ENCODE measurements at places on chromosomes 13 and 19.

GRCh38 chr19:33740811-33741396 is 55.8 kb upstream of the KCTD15 start:
- no peak for DNase-seq

GRCh38 chr19:54023191-54023590 is 31.8 kb downstream of the CACNG6 start:
- DNase-seq, result no peak

DNA sequence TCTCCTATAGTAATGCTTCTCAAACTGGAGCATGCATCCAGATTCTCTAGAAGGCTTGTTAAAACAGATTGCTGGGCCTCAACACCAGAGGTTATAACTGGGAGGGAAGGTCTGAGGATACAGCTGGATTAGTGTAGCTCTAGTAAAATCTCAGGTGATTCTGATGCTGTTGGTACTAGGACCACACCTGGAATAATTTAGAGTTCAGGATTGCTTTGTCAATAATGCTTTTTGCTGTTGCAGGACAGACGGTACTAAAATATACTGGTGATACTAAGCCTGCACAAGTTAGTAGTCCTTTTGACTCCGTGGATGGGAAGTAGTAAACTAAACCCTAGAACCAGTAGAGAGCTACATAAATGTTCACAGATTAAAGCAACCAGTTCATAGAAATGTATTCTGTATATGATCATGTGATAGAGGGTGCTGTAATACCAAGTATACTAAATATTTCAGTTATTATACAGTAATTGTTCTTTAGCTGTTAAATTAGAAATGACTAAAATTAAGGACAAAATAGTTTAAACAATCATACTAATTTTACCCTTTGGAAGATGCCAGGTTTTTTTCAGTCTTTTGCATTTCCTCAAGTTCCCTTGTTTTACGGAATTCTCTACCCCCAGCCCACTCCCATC is 258.2 kb upstream of the STARD13 start:
- no peak for DNase-seq

DNA sequence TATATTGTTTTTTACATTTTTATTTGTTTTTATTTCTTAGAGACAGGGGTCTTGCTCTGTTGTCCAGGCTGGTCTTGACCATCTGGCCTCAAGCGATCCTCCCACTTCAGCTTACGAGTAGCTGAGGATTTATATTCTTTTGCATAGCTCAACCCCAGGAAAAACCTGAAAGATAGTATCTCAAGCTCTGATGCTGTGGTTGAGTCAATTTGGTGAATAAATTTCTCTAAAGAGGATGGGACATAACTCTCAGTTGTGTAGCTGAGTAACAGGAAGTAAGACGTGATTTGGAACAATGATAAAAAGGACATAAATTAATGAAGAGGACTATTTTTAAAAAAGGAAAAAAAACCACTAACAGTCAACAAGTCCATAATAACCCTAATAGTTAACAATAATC is 79.8 kb upstream of the TNFSF11 start:
- no peak for DNase-seq

DNA sequence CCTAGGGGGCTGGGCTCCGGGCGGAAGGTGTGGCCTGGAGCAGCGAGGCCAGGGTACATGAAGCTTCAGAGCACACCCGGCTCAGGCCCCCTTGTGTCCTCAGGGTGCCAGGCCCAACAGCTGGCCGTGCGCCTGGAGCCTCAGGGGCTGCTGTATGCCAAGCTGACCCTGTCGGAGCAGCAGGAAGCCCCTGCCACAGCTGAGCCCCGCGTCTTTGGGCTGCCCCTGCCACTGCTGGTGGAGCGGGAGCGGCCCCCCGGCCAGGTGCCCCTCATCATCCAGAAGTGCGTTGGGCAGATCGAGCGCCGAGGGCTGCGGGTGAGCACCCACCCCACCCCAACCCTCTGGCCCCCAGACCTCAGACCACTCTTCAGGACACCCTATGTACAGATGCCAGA is 3.2 kb downstream of the SYDE1 start:
- DNase-seq, result no peak

DNA sequence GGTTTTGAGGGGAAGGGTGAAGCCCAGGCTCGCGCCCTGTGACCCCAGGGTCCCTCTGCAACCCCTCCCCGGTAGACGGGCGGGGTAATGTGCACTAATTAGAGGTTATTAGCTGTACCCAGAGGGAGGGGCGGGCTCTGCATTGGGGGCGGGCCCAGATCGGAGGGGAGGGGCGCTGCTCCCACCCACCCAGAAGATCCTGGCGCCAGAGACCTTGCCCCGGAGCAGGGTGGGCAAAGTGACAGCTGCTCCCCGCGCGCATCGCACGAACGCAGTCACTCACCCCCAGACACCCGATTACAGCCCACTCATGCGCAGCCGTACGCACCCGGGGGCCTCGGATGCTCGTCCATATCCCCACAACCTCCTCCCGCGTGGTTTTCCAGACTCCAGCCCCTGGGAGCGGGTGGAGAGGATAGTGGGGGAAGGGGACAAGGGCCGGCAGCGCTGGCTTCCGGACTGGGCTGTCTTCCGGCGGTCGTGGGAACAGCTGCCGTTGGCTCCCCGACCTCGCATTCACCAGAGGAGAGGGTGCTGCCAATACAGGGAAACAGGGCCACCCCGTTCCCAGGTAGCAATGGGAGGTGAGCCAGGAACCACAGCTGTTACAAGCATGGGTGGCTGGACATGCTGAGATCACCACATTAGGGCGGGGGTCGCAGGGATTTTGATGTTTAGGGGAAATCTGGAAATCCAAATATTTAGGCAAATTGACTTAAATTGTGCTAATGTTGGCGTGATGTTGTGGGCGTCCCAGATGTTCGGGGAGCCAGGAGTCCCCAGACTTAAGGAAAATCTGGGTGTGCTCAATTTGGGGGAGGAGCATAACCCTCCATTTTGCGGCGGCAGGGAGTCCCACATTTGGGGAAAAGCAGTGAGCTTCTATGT is 2.9 kb upstream of the HOOK2 start:
- DNase-seq, result peak; percentile 25

GRCh38 chr13:114296448-114296847 is 15.0 kb downstream of the UPF3A start:
- no peak for DNase-seq

GRCh38 chr13:80105350-80105749 is 235.6 kb downstream of the SPRY2 start:
- no peak for DNase-seq

GRCh38 chr19:47813304-47813994 is 8.3 kb upstream of the CRX start:
- DNase-seq, result peak; percentile 39

DNA sequence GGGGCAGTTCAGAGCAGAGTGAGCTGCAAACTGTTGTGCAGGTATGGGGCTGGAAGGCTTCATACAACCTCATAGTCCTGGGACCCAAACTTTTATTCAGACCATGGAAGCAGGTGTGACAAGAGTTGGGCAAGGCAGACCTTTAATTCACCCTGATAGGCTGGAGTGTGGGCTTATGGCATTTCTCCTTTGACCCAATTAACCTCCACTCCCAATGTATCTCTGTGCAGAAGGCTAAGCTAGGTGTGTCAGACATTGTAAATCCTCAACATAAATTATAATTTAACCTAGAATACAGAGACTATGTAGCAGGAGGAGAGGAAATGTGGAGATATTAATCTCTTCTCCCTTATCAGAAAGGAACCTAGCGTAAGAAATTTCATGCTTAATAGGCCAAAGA is 12.2 kb upstream of the OR10H2 start:
- DNase-seq, result no peak

DNA sequence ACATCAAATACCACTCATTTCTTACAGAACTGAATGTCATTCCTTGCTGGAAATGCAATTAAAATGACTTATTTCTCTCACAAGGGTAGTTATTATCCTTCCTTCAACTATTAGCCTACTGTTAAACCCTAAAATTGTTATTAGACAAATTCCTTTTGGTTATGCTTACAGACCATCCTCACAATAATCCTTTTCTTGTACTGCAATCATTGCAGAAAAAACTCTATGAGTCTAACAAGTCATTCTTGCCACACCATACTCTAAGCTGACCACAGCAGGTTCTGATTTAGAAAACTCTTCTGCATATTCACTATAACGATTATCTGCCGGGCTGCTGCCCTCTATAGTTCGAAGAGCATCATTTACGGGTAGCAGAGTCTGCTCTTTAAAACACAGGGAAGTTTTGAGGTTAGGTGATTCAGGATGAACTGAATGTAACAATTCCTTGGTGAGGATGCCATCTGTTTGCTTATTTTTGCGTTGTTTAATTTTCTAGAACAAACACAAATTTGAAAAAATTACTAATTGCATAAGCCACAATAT is 38.2 kb downstream of the MTMR6 start:
- no peak for DNase-seq

DNA sequence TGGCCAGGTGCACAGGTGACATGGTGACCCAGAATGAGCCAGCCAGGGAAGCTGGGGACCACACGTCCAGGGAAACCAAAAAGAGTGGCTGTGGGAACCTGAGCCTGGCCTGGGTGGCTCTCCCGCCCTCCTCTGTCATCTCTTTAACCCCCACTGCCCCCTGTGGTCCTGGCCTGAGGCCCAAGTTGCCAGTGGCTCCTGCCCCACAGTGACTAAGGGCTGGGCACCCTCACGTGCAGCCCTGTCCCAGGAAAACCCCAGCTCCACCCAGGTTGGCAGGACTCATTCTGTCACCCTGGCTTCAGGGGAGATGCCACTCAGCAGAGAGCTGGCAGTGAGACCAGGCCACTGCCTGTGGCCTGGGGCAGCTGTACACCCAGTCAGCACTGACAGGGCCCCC is 30.6 kb upstream of the ISYNA1 start:
- DNase-seq, result no peak

- DNase-seq, result no peak
These were observed 8.0 kb upstream of the ATP4A start for GRCh38 chr19:35571406-35571965.

DNA sequence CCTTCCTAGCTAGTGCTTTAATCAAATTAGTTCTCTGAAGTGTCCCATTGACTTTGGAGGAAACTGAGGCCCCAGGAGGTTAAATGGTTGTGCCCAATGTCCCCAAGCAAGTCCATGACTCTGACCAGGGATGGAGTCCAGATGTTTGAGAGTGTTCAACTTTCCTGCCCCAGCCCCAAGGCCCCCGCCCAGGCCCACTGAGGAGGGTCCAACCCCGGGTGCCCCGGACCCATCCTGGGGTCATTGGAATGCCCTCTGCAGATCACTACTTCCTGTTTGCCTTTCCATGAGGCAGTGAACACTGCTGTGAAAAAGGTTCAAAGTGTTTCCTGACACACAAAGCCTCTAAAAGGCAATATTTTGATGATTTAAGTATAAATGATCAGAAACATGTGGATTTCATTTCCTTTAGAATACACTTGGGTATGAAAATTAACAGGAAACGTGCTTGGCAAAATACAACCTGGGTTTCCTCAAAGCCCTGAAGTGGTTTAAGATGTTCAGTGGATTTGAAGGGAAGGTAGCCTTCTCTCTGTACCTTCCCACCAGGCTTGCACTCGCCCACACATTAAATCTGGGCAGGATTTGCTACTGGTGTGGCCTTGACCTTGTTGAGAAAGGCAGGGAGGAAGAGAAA is 335.7 kb downstream of the TSHZ3 start:
- no peak for DNase-seq

GRCh38 chr13:112244061-112244460 is 132.1 kb upstream of the SPACA7 start:
- DNase-seq, result no peak

- no peak for DNase-seq
These were observed 4.2 kb downstream of the C5AR1 start for GRCh38 chr19:47313754-47314295.

- DNase-seq, result no peak
These were observed 33.0 kb downstream of the ZIC2 start for GRCh38 chr13:100014621-100015020.

GRCh38 chr19:1312767-1313694 is 27.4 kb downstream of the EFNA2 start:
- DNase-seq, result no peak

DNA sequence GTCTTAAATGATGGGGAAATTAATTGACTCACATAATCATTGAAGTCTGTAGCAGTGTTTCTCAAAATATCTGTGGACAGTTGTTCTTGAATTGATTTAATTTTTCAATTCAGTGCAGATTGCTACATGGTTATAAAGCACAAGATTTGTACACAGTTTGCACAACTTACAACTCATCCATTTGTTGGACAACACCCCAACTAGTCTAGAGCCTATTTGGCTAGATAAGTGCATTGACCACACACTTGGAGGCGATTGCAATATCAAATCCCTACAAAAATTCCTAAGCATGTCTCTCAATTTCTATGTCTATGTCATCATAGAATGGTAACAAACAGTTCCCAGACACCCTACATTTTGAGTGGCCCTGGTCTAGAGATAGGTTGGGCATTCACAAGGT is 48.0 kb upstream of the IPO5 start:
- DNase-seq, result no peak

DNA sequence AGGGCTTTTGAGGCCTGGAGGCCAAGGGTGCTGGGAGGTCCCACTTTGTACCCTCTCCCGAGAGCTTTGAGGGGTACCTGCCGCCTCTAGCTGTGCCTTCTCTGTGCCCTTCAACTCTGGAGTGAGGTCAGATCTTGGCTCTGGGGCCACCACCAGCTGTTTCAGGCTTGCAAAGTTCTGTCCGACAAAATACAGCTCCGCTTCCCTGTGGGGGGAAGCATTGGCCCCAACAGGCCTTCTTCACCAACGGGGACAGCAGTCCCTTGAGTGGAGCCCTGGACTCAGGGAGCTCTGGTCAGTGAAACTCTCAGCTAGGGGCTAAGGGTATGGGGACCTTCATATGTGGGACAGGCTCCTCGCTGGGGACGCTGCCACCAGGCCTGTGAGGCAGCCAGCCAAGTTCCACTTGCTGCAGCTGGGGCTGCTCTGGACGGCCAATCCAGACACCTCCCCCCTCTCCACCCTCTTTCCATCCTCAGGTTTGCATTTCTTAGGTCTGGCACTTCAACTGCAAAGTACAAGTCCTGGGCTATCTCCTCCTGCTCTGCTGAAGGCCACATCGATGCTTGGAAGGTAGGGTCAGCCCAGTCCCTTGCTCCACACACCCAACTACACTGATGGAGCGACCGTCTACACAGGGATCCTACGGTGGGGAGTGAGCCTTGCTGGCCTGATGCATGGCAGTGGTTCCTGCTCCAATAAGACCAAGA is 46.8 kb downstream of the C13orf46 start:
- DNase-seq, result no peak
